Stimulated activated naive CD8-positive, alpha-beta T cell treated with anti-CD3 and anti-CD28 coated beads, Interleukin-15, amount 100 ng/mL, for 72 hours (primary cell): ENCODE measurements at places on chromosomes 13 and 19.

- no peak for DNase-seq
Observed at GRCh38 chr13:89281331-89281730, 1610.2 kb downstream of the SLITRK5 start.

- no peak for DNase-seq
Observed at GRCh38 chr13:103788061-103788652, 721.9 kb upstream of the SLC10A2 start.

GRCh38 chr13:73198991-73199411 lies 140.2 kb downstream of the KLF5 start:
- DNase-seq: no peak

GRCh38 chr13:98741741-98742435 lies 10.6 kb downstream of the SLC15A1 start:
- DNase-seq: no peak

DNA sequence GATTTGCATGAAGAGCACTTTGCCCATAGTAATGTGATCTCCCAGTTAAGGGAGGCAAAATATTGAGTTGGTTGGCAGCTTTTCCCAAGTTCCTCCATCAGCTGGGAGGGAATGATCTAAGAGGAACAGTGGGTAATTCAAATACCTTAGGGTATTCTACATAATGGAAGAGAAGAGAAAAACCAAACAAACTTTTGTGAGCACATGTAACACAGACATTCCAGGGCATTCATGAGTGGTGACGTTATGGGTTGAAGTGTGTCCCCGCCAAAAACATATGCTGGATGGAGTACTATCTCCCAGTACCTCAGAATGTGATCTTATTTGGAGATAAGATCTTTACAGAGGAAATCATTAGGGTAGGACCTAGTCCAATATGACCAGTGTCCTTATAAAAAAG lies 220.1 kb downstream of the FOXO1 start:
- DNase-seq: no peak

GRCh38 chr13:99857738-99858137 lies 113.8 kb downstream of the ZIC5 start:
- no peak for DNase-seq

GRCh38 chr19:33089010-33089409 lies 8.0 kb downstream of the GPATCH1 start:
- DNase-seq: no peak

DNA sequence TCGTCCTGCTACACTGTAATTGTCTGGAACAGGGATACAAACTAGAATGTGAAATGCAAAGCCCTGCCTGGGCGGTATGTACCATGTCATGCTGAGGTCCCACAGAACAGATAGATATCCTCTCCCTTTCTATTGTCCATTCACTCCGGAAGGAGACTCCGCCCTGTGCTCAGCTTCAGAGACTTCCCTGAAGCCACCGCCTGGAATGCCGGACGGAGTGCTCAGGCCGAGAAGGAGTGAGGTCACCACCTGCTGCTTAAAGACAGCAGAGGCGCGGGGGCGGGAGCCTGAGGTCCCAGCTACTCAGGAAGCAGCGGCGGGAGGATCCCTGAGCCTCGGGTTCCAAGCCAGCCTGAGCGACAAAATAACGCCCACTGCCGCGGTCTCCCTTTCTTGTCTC lies 890 bp upstream of the ZNF611 start:
- DNase-seq: no peak

GRCh38 chr19:36140304-36141038 lies 605 bp downstream of the CAPNS1 start:
- peak; percentile 57 for DNase-seq

- no peak for DNase-seq
Observed at GRCh38 chr13:112329376-112329775, 46.8 kb upstream of the SPACA7 start.

- no peak for DNase-seq
Observed at GRCh38 chr13:107124730-107125129, 556.8 kb upstream of the ARGLU1 start.

GRCh38 chr19:11749751-11750150 lies 11.0 kb upstream of the ZNF823 start:
- no peak for DNase-seq

DNA sequence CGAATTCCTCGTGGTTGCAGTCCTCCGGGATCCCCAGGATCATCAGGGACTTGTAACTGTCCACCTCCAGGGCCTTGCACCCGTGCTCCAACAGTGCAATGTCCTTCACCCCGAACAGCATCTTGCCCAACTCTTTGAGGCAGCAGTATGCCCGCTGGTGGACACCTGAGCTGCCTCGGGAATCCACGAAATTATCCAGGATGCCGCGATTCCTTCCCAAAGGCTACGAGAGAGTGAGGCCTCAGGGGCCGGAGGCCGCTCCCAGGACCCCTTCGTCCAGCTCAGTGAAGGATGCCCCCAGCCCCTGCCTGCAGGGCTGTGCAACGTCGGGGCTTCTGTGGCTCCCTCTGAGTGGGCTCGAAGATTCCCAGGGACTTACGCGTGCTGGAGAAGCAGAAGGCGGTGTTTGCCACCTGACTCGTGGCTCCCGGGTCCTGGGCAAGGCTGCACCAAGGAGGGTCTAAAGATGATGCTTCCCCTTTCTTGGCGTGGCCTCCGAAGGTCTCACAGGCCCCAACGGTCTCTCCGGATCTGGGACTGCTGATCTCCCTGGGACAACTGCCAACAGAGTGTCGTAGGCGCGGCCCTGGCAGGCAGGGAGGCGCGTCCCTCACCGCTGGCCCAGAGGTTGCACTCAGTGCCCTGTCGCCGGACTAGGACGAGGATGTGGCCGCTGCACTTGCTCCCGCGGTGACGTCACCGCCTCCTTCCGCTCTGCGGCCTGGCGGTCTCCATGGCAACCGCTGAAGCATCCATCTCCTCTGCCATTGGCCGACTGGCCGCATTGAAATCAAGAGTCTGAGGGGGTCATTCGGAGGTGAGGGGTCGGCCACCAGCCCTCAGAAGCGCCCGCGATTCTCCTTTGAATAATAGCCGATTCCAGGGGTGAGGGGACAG lies at the start of gene PNMA8C:
Gene PNMA8C, minus strand, starts transcription at position 698 of the 897 bp plus-strand sequence. Its CDS starts 577 bp downstream, at position 121.
- DNase-seq: peak; percentile 70

- peak; percentile 55 for DNase-seq
Observed at GRCh38 chr19:33430674-33431277, 57.3 kb downstream of the CEBPG start.

DNA sequence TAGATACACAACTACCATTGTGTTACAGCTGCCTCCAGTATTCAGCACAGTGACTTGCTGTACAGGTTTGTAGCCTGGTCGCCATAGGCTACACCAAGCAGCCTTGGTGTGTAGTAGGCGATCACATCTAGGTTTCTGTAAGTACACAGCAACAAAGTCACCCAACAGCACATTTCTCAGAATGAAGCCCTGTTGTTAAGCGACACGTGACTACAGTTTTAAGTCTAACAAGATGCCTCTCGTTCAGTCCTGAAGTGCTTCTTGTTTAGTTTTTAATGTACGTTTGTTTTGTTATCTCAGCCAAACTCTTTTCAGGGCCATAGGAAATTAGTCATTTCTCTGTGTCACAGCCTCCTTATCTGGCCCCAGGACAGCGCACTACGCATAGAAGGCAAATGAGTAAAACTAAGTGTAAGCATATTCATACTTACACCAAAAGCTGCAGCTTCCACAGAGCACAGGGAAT lies 50.0 kb upstream of the GPR183 start:
- peak; percentile 72 for DNase-seq
